ENCODE measurements at places on chromosomes 11 and 22. TPM values are rescaled to one million over a fixed set of nuclear protein-coding genes. Genes with fewer than 3 reads are reported as not detected.

Gene PTPRJ
- polyA plus RNA-seq = 25.6 TPM

Gene POU2AF3
- polyA plus RNA-seq = 9.1 TPM

Gene KRTAP5-10
- polyA plus RNA-seq = 0.24 TPM

Gene SCO2
- polyA plus RNA-seq = 1.0 TPM

Gene LGALS12
- polyA plus RNA-seq = 0.12 TPM

Gene MUC6
- polyA plus RNA-seq = 14.3 TPM

Gene BTG4
- polyA plus RNA-seq = not detected

Gene C11orf52
- polyA plus RNA-seq = 12.4 TPM

Gene PDXP
- 16.8 TPM for polyA plus RNA-seq

Gene PARVA
- 115 TPM for polyA plus RNA-seq

Gene SOX10
- 0.62 TPM for polyA plus RNA-seq

Gene FGF19
- polyA plus RNA-seq = 1.5 TPM

Gene C11orf42
- 0.75 TPM for polyA plus RNA-seq

Gene POU2AF1
- polyA plus RNA-seq = 1.1 TPM

Gene CARD18
- not detected for polyA plus RNA-seq

Gene ARHGAP20
- polyA plus RNA-seq = 4.0 TPM

Gene LRRC75B
- 22.1 TPM for polyA plus RNA-seq

Gene SPTBN2
- polyA plus RNA-seq = 52.4 TPM

Gene OR4A16
- polyA plus RNA-seq = not detected

Gene LSP1
- 4.2 TPM for polyA plus RNA-seq

Gene CCDC188
- 0.47 TPM for polyA plus RNA-seq

Gene C11orf97
- polyA plus RNA-seq = 0.25 TPM

Gene FOLH1
- 26.1 TPM for polyA plus RNA-seq

Gene UCP2
- polyA plus RNA-seq = 62.0 TPM

Gene KCNC1
- 0.80 TPM for polyA plus RNA-seq

Gene TSG101
- polyA plus RNA-seq = 192 TPM

Gene SPI1
- polyA plus RNA-seq = 3.7 TPM

Gene OR5AS1
- 0.03 TPM for polyA plus RNA-seq

Gene APOL4
- 10.9 TPM for polyA plus RNA-seq

Gene C22orf31
- polyA plus RNA-seq = 1.6 TPM

Gene TRIM48
- polyA plus RNA-seq = not detected

Gene MMP8
- 0.18 TPM for polyA plus RNA-seq

Gene IL17REL
- polyA plus RNA-seq = 0.03 TPM

Gene OR8J1
- not detected for polyA plus RNA-seq

Gene PTPN5
- polyA plus RNA-seq = 0.32 TPM

Gene COMMD9
- 94.0 TPM for polyA plus RNA-seq

Gene PKNOX2
- polyA plus RNA-seq = 14.9 TPM

Gene TEX12
- not detected for polyA plus RNA-seq

Gene TTC28
- polyA plus RNA-seq = 26.0 TPM

Gene PSMD13
- polyA plus RNA-seq = 144 TPM

Data from right renal cortex interstitium (tissue), 3 donors.